ENCODE measurements at places on chromosomes 12 and 14.
A peak's percentile ranks its signal among the peaks of the same experiment; 100 is the strongest.

GRCh38 chr12:62032870-62033269, 227.3 kb upstream of the USP15 start:
- no peak for DNase-seq

DNA sequence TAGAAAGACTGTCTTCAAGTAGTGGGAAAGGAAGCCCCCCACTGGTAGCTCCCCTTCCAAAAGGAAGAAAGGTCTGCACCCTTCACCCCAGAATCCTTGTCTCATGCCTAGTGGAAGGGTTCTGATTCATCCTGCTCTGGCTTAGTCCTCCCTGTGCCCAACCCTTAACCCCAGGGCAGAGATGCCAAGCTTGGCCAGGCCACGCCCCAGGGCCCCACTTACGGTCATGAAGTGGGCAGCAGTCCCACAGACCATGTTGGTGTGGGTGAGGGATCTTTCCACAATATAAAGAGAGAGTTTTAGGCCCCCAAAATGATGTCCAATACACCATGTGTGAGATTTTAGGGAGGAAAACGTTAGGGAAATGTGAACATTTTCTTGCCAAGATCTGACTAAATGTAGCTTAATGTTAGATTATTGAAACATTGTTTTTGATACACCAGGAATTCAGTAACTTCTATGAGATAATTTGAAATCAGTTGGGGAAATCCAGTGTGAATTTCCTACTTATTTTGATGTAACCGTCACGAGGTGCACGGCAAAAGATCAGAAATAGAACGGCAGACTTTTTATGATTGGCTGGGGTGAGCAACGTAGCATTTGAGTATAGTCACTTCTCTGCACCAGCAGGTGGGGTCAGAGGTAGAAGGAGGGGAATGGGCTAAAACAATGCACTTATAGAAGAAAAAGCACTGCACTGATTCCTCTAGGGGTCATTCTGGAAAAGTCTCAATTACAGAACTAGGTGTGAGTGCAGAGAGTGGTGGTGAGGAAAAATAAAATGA, 8.2 kb upstream of the SSPN start:
- DNase-seq, result no peak

DNA sequence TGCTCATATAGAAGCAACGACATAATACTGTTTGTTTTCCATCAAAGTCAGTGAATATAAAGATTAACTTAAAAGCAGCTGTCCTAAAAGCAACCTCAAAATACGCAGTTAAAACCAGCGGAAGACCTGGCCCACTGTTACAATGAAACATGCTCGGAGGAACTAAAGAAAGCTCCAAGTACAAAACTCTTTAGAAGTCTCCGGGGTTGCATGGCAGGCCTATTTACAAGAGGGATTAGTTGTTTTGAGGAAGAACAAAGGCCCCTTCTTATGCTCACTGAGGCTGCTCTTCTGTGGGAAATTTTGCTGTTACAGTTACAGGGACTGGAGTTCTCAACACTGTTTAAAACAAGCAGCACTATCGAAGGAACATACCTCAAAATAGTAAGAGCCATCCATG, 75.9 kb upstream of the C12orf71 start:
- no peak for DNase-seq

DNA sequence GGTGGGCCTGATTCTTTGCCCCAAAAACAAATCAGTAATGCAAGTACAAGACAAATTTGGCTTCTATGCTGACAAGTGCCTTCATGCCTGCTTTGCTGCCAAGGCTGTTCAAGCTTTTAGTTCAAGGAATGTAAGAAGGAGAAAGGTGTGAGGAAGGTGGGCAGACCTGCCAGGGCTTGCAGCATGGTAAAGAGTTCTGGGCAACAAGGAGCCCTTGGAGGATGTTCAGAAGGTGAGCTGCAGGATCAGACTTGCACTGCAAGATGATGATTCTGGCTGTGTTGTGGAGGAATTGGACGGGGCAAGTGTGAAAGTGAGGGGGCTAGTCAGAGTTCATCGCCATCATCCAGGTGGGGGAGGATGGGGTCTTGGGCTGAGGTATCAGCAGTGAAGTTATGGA, 167.9 kb downstream of the NUAK1 start:
- no peak for DNase-seq

DNA sequence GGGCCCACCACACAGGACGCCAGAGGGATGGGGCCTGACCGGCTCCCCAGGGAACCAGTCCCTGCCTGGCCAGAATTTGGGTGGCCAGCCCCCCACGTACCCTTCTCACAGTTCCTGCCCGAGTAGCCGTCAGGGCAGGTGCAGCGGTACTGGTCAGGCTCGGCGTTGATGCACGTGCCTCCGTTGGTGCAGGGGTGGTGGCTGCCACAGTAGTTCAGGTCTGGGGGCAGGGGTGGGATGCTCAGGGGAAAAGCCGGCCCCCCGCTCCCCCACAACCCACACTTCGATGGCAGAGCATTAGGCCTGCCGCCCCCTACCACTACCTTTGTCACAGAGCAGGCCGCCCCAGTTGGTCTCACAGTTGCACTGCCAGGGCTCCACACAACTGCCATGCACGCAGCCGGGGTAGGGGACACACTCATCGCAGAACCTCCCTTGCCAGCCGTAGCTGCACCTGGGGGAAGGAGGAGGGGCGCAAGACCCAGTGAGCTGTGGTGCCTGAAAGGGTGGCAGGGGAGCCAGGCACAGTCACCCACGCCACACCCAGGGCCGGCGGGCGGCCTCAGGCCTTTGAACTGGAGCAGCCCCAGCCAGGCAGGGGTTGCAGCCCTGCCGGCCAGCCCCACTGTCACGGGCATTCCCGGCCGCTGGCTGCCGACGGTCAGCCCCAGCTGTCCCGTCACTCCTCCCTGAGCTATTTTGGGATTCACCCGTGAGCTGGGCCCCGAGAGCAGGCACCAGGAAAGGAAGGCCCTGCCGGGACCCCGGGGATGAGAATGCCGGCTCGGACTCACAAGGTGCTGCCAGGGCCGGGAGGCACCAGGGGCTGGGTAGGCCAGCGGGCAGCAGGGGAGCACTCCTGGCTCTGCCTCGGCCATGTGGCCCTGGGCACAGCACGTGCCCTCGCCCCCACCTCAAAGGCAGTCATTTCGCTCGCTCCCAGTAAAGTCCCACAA, 16.5 kb downstream of the JAG2 start:
- DNase-seq, result no peak

GRCh38 chr12:105337391-105337790, 6.9 kb downstream of the C12orf75 start:
- DNase-seq, result no peak

DNA sequence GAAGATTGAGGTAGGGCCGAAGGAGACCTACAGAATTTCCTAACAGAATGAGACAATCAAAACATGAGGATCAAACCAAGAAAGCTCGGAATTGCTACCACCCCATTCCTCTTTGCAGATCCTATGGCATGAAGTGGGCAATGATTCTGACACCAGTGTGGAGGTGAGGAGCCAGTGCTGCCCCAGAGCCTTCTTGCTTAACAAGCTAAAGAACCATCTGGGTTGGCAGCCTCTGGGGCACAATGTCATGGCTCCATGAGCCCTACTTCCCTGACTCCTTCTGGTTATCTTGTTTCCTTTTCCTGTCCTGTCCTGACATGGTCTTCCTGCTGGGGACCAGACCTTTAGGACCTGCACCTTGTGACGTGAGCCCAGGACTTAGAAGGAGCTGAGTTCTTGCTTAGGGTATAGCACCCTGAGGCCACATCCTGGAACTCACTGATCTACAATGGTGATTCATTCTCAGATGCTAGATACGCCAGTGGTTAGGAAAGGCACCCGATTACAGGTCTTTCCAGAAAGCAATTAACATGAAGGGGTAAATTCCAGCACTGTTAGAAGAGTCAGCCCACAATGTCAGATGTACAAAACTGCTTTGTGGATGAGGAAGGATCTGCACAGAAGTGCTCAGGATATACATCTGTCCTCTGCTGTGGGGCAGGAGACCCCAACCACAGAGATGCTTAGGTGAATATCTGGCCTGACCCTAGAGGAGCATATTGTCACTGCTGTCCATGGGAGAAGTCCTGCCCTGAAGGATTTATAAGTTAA, 324.2 kb downstream of the ZFP36L1 start:
- DNase-seq, result no peak

DNA sequence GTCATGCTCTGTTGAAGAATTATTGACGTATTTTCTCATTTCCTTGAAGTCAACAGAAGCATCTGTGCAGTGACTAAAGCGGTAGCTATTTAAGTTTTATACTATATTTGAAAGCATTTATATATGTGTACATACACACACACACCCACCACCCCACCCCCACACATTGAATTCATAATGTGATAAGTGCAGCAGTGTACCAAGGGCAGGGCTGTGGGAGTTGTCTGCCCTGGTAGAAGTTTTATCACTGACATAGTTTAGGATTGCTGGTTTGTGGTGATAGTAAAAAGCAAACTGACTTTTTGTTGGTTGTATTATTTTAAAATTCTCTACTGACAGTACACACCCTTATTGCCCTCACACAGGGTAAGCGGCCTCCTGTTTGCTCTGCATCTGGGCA, 39.1 kb downstream of the GAS2L3 start:
- no peak for DNase-seq

- DNase-seq, result no peak
Measured at GRCh38 chr14:74238974-74239847, at the start of gene VSX2. Gene VSX2, plus strand, starts transcription at chr14:74239449. Its CDS starts 113 bp downstream, at chr14:74239562.

DNA sequence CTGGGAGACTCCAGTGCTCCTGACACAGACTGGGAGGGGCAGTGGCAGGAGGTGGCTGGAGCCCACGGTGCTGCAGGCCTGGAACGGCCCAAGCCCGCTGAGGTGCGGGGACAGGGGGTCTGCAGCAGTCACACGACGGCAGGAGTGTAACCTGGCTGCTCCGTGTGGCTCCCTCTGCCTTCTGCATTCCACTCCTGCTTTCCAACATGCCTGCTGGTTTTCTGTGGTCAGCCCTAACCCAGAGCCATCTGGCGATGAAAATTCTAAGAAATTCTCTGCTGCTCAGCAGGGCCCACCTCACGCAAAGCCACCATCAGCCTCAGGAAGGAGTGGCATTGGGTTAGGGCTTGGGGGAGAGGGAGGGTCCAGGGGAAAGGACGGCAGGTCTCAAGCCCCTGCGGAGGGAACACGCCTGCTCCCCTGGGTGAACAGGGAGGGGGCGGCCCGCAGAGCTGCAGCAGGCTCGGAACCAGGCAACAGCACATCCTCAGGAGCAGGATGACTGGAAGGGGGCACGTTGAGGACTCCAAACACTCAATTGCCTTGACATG, 5.0 kb upstream of the FBRSL1 start:
- no peak for DNase-seq

- no peak for DNase-seq
Measured at GRCh38 chr12:106031761-106032622, 106.8 kb downstream of the NUAK1 start.

DNA sequence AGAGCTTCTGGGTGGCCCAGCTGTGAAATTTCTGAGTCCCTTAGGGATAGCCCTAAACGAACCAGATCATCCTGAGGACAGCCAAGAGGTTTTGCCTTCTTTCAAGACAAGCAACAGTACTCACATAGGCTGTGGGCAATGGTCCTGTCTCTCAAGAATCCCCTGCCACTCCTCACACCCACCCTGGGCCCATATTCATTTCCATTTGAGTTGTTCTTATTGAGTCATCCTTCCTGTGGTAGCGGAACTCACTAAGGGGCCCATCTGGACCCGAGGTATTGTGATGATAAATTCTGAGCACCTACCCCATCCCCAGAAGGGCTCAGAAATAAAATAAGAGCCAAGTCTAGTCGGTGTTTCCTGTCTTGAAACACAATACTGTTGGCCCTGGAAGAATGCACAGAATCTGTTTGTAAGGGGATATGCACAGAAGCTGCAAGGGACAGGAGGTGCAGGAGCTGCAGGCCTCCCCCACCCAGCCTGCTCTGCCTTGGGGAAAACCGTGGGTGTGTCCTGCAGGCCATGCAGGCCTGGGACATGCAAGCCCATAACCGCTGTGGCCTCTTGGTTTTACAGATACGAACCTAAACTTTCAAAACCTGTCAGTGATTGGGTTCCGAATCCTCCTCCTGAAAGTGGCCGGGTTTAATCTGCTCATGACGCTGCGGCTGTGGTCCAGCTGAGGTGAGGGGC, 38.9 kb downstream of the DAD1 start:
- no peak for DNase-seq

- no peak for DNase-seq
Measured at GRCh38 chr12:31016057-31016456, 57.6 kb upstream of the DDX11 start.

GRCh38 chr12:95205685-95206084, 11.6 kb downstream of the FGD6 start:
- DNase-seq, result peak; percentile 41

DNA sequence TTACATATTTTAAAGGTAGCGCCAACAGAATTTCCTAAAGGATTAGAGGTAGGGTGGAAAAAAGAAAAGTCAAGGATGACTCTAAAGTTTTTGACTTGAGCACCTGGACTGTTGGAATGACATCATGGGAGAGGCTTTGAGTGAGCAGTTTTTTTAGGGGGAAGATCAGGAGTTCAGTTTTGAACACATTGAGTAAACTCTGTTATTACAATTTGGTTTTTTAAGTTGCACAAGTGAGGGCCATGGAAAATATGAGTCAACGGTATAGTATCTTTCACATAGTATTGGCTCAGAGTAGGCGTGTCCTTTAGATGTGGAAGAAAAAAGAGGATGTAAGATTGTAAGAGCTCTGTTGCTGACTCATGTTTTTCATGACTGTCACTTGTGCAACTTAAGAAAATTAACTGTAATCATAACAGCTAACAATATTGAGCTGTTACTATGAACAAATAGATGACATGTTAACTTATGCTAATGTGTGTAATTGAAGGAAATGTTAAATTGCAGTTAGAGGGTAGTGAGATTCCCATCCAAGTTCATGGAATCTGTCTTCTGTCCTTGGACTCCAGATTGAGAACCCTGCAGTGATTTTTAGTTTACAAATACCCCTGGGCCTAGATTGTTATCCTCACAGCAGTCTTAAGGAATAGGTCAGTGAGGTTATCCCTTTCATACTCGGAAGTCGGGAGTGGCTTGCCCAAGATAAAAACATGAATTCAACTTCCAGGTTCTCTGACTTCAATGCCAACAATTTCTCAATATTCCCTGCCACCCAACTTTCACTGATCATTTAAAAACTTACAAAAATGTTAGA, 48.2 kb upstream of the ATP2B1 start:
- no peak for DNase-seq

GRCh38 chr14:91653451-91653850, 78.4 kb downstream of the CATSPERB start:
- DNase-seq, result no peak

DNA sequence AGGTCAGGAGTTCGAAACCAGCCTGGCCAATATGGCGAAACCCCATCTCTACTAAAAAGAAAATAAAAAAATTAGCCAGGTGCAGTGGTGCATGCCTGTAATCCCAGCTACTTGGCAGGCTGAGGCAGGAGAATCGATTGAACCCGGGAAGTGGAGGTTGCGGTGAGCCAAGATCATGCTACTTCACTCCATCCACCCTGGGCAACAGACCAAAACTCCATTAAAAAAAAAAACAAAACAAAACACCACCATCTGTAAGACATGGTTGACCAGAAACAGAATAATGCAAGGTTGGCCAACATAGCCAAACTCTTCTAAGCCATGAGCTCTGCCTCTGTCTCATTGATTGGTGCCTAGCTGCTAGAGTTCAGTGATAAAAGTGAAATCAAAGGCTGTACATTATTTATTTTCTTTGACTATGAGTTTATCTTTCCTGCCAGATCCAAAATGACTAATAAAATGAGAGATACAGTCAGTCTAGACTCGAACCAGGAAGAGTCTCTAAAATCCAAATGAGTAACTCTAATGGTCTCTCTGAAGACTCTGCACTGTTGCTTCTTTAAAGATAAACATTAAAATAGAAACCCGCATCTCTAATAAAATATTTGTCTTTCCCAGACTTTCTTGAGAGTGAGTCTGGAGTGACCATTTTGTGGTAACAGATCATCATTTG, 404.7 kb downstream of the DAD1 start:
- DNase-seq, result no peak

GRCh38 chr14:19800282-19801117, 3.1 kb upstream of the OR4N2 start:
- no peak for DNase-seq
